ENCODE measurements at places on chromosomes 7 and 10. TPM values are rescaled to one million over a fixed set of nuclear protein-coding genes. Genes with fewer than 3 reads are reported as not detected.

FFAR4 gene
- not detected for polyA plus RNA-seq

DNA sequence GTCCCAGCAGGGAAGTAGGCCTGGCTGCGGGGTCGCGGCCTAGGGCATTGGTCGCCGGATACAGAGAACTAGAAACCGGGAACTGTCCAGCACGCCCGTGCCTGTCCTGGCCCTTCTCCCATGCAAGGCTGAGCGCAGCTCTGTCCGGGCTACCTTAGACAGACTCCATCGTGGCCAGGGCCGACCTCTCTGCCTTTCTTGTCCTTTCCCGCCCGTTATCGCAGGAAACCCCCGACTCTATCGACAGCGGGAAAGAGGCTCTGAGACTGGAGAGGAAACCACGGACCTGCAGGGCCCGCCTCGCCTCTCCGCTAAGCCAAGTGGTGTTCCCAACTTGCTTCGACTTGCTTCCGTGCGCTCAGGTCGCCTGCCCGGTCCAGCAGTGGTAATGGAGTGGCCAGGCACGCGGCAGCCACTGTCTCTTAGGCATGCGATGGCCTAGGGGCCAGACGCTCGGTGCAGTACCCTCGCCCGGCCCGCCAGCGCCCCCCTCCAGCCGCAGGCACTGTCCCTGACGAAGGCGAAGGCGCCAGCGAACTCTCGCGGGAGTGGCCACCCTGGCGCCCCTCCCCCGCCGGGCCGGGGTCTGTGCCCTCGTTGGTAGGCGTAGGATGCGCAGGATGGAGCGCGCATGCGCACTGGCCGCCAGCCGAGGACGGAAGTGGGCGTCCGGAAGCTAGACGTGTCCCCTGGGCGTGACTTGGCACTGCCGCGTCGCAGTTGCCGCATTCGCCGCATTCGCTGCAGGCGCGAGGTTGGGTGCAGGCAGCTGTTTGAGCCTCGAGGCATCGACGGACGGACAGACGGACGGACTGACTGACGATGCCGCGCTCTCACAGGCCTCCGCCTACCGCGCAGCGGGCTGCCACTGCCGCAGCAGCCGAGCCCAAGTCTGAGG is 54.4 kb downstream of the MCMBP start:
- DNase-seq, result no peak

GPR146 gene
- polyA plus RNA-seq, result 1.2 TPM

SPDYE5 gene
- polyA plus RNA-seq, result 0.58 TPM

ZNF736 gene
- 1.7 TPM for polyA plus RNA-seq

DNA sequence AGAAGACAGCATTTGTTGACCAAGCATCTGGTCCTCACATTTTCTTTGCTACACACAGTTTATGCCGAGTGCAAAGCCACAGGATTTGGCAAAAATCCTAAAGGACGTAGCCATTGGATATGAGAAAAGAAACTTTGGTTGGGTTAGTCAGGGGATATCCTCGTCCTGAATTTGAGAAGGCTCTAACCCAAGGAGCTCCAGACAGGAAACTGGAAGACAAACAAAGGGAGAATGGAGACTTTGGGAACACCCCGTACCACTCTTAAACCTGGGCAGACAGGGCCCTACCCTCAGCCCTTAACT is 146.6 kb upstream of the FRMD4A start:
- DNase-seq, result no peak

XRCC2 gene
- 0.26 TPM for polyA plus RNA-seq

DNA sequence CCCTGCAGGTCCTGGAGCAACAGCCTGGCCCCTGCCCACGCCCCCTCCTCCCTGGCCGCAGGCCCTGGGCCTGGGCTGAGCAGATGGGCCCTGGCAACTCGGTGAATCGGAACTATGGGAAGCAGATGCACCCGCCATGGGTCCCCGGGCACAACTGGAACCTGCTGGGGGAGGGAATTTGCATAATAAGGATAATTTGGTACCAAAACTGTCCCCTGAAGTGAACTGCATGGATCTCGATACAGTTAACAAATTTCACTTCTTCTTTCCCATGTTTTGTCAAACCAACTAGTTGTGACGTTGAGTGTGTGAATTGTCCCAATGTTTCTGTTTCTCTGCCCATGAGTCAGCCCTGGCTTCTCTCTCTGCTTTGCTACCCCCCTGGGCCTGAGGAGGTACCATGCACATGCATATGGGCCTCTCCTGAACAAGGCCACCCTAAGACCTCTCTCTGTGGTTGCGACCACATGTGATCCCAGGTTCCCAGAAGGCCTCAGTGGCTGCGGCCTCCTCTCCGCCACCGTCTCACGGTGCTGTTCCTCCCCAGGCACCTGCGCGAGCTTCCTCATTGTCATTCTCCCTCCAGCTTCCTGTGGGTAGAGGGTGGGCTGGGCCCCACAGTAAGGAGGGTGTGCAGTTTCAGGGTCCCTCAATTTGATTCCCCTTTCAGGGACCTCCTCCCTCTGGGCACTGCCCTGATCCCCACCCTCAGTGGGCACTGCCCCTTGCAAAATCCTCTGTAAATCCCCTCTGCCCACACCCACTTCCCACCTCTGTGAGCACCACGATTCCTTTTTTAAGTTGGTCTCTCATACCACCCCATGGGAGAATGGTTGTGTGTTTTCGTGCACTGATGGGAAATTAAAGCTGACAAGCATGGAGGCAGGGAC is 40.0 kb downstream of the FIGNL1 start:
- no peak for DNase-seq

DNA sequence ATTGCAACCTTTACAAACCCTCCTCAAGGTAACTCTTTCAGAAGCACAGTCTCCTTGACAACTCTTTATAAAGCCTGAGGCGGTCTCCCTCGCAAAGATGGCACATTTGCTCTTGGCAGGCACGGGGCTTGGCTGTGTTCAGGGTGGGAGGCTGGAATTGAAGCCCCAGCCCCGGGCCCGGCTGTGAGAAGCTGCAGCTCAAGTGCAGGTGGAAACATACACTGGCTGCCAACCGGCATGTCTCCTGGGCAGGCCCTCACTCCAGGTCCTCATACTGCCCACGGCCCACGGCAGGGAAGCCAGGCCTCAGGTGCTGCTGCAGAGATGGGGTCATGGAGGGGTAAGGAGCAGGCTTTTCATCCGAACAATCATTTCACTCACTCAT is 194.5 kb downstream of the TCERG1L start:
- DNase-seq, result no peak

AKR1C8 gene
- not detected for polyA plus RNA-seq

- no peak for DNase-seq
These were observed 39.7 kb upstream of the SAMD8 start for GRCh38 chr10:75071756-75072155.

EGR2 gene
- not detected for polyA plus RNA-seq

GPR26 gene
- not detected for polyA plus RNA-seq

GRCh38 chr7:112018305-112019030 is 187.7 kb downstream of the DOCK4 start:
- no peak for DNase-seq

DNA sequence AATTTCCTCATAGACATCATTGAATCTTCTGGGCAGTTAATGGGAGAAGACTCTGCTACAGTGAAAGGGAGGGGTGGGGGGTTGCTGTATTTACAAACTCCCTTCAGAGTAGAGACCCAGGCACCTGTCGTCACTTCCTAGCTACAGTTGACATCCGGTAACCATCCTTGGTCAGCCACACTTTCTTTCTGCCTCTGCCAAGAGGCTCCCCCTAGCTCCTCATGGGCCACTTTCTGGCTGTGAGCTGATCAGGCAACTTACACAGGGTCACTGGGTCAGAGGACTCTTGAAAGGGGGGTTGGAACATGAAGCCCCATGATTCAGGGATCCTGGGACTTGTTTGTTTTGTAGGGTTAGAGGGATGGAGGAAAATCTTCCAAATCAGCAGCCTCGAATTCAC is 1.2 kb downstream of the TECPR1 start:
- peak; percentile 32 for DNase-seq

FOXI2 gene
- polyA plus RNA-seq, result not detected

GRCh38 chr10:38032886-38033285 is 22.4 kb downstream of the ZNF33A start:
- DNase-seq, result no peak

GRCh38 chr7:141702047-141702567 is at the start of gene DENND11:
Gene DENND11, minus strand, starts transcription at chr7:141702166. Its CDS starts 13 bp downstream, at chr7:141702153.
- peak; percentile 60 for DNase-seq

PKD2L1 gene
- not detected for polyA plus RNA-seq

TMEM270 gene
- polyA plus RNA-seq, result not detected

DNA sequence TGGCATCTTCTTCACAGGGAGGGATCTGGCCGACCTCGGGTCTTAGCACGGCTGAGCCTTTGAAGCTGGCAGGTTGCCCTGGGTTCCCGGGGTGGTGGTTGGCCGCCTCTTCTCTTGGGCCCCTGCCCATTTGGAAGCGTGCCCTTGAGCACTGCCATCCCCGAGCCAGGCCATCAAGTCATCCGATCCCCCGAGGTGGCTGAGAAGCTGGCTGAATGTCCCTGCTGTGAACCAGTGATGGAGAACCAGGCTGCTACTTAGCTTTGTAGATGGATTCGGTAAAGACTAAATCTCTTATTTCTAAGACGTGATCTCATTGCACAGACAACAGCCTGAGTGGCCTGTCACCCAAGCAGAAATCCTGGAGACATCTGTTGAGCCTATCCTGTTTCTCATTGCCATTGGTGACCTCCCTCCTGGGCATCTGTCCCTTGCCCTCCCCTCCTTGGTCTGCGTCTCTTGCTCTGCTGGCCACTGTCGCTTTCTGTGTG is 74.3 kb downstream of the GRK5 start:
- DNase-seq, result no peak

- DNase-seq, result no peak
These were observed 46.9 kb upstream of the GPAM start for GRCh38 chr10:112230325-112230988.

GSTO2 gene
- 0.60 TPM for polyA plus RNA-seq

- no peak for DNase-seq
These were observed 102.0 kb upstream of the HDAC9 start for GRCh38 chr7:18393465-18394118.

GRCh38 chr10:131277278-131277677 is 34.2 kb downstream of the TCERG1L start:
- DNase-seq, result no peak

- DNase-seq, result peak; percentile 30
These were observed 170.0 kb downstream of the PRKCQ start for GRCh38 chr10:6409971-6410643.

- DNase-seq, result no peak
These were observed 199.9 kb downstream of the KLF6 start for GRCh38 chr10:3584926-3585784.

DNA sequence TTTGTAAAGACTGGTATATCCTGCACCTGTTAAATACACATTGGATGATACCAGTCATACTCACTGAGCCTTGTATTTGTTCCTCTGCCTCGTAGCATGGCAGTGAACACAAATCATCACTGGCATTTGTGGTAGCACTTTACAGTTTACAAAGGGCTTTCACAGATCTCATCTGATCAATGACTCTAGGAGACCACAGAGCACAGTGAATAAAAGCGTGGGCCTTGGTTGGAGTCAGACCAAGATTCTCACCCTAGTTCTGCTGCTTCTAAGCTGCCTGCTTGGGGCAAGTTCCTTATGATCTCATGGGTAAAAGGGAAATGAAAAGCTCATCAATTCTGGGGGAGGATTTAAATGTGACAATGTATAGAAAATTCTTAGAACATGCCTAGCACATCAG is 129.9 kb upstream of the AGK start:
- DNase-seq, result no peak

TMEM176B gene
- not detected for polyA plus RNA-seq

GRCh38 chr10:27099448-27099847 is 846 bp downstream of the ANKRD26 start:
- no peak for DNase-seq

DNA sequence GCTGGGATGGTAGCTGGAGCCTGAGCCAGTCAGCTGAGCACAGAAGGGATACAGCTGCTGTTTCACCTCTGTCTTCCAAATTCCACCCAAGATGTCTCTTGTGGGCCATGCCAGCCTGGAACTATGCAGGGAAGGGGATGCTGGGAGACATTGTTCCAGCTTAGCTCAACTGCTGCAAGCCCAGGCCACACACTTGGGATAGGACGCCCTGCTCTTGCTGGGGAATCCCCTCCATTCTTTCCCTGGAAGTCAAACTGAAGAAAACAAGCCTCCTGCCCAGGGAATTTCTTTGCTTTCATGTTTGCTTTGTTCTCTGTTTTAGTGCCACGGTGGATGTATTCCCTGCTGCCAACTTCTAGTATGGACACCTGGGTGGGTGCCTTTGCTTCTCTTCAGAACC is 55.2 kb upstream of the CDK13 start:
- no peak for DNase-seq

DNA sequence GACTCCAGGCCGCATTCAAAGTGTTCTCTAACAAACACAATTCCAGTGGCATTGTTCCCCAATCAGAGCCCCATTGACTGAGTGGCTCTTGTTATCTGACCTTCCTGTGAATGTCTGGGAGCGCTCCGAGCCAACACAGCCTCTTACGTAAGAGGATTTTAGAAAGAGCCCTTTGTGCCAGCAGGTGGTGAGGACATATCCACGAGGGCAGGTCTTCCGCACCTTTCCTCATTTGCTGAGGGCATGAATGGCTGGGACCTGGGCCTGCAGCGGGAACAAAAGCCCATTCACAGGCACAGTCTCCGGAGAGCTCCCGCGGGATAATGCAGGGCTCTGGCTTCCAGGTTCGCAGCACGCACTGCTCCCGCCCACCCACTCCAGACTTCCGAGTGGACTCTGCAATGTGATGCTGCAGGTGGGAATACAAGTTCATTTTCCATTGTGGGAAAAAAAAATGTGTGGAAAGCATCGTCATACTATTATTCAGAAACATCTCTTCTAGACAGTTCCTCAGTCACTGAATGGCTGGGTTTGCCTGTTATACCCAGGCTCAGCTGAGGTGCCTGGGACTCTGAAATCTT is 295.0 kb upstream of the IGFBP3 start:
- no peak for DNase-seq

PAPSS2 gene
- 0.08 TPM for polyA plus RNA-seq

DNA sequence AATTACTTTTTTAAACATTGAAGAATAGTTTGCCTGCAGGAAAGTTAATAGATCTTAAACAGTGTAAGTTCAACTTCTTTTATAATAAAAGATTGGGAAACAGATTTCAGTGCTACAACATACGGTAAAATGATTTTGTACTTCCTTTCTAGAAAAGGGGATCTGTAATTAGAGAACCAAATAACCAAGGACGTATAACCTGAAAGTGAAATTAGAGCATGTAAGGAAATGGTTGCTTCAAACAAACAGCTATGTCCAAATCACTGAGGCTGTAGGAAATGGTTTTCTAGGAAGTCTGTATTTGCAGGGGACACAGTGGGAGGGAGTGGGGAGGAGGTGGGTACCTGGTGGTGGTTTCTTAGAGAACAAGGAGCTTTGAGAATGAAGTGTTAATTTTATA is 57.9 kb upstream of the EXOC6 start:
- no peak for DNase-seq

THSD7A gene
- not detected for polyA plus RNA-seq

SLC25A28 gene
- 26.4 TPM for polyA plus RNA-seq

DNA sequence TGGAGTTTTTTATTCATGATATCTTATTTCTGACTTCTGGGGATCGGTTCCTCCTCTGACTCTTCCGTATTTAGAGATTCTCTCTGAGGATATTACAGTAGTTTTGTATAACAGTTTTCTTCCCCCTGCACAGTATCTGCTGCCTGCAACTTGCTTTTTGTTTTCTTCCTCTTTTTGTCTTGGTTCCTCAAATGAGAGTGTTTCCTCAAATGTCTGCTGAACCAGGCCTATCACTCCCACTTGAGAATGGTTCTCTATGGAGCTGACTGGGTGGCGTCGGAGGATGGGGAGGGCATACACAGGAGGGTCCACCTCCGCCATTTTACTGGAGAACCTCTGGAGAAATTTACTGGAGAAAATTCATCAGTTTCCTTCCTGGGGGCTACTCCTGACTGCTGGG is 27.7 kb downstream of the ARHGAP22 start:
- DNase-seq, result no peak

CPA1 gene
- polyA plus RNA-seq, result not detected

- peak; percentile 20 for DNase-seq
These were observed at the start of gene GTF2IRD1 for GRCh38 chr7:74453322-74454011. Gene GTF2IRD1, plus strand, starts transcription at chr7:74453906. Its CDS starts 54,175 bp downstream, at chr7:74508081.

CDH23 gene
- polyA plus RNA-seq, result 2.0 TPM

Measured in CD8-positive, alpha-beta memory T cell (primary cell).